Epithelial cell of alveolus of lung (primary cell): ENCODE measurements at places on chromosomes 12 and 14. TPM values are rescaled to one million over a fixed set of nuclear protein-coding genes. Genes with fewer than 3 reads are reported as not detected.

The NKX2-1 gene
- total RNA-seq = 0.48 and 0.52 TPM in 2 replicates

The HIF1A gene
- 641 and 715 TPM in 2 replicates for total RNA-seq

The PRR13 gene
- 75.0 and 88.2 TPM in 2 replicates for total RNA-seq

The CCDC184 gene
- 1.8 and 3.7 TPM in 2 replicates for total RNA-seq

The GALNT16 gene
- 0.48 and 1.0 TPM in 2 replicates for total RNA-seq

The EPYC gene
- total RNA-seq = not detected in 2 replicates

The HOXC12 gene
- not detected in 2 replicates for total RNA-seq

The SERPINA9 gene
- total RNA-seq = not detected in 2 replicates

The USP5 gene
- 47.1 and 72.5 TPM in 2 replicates for total RNA-seq

The TMEM132C gene
- under 0.01 and 0.16 TPM in 2 replicates for total RNA-seq

The LTB4R2 gene
- total RNA-seq = 1.2 and 2.3 TPM in 2 replicates

The CLEC4E gene
- not detected in 2 replicates for total RNA-seq

The SMCO2 gene
- not detected in 2 replicates for total RNA-seq

The KLRG1 gene
- total RNA-seq = 1.4 and 3.0 TPM in 2 replicates

The TAS2R7 gene
- total RNA-seq = not detected in 2 replicates

The CIT gene
- 8.3 and 12.3 TPM in 2 replicates for total RNA-seq

The NXPH4 gene
- 3.4 and 7.5 TPM in 2 replicates for total RNA-seq

The EML5 gene
- under 0.01 TPM in 1 of 2 replicates, not detected in the other for total RNA-seq

The ZFHX2 gene
- 0.08 and 0.39 TPM in 2 replicates for total RNA-seq

The RFX4 gene
- not detected in 2 replicates for total RNA-seq

The COPS7A gene
- total RNA-seq = 50.6 and 80.7 TPM in 2 replicates

The FOXG1 gene
- total RNA-seq = under 0.01 TPM in 1 of 2 replicates, not detected in the other

The IRF9 gene
- 44.6 and 54.7 TPM in 2 replicates for total RNA-seq

The SAMD15 gene
- 0.39 and 0.48 TPM in 2 replicates for total RNA-seq

The NUAK1 gene
- 5.0 and 23.8 TPM in 2 replicates for total RNA-seq

The TRHDE gene
- 16.8 and 20.8 TPM in 2 replicates for total RNA-seq

The ISCU gene
- 72.3 and 92.7 TPM in 2 replicates for total RNA-seq
